ENCODE measurements at places on chromosomes 12 and 14.

- no peak for DNase-seq
These were observed 295.9 kb upstream of the ATP2B1 start for GRCh38 chr12:90004319-90005074.

DNA sequence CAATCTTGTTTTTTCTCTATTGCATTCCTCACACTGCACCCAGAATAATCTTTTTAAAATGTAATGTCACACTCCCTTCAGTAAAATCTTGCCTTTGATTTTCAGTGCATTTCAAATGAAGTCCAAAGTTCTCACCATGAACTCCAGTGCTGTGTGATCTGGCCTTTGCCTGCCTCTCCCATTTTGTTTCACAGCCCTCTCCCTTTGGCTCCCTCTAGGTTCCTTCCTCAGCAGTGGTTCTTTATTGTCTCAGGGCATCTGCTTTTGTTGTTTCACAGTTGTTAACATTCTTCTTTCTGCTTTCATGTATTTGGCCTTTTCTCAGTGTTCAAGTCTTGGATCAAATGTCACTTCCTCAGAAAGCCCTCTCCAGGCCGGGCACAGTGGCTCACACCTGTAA lies 84.5 kb upstream of the AMN1 start:
- DNase-seq: no peak

- DNase-seq: no peak
These were observed 6.5 kb downstream of the HECTD1 start for GRCh38 chr14:31201111-31201510.

DNA sequence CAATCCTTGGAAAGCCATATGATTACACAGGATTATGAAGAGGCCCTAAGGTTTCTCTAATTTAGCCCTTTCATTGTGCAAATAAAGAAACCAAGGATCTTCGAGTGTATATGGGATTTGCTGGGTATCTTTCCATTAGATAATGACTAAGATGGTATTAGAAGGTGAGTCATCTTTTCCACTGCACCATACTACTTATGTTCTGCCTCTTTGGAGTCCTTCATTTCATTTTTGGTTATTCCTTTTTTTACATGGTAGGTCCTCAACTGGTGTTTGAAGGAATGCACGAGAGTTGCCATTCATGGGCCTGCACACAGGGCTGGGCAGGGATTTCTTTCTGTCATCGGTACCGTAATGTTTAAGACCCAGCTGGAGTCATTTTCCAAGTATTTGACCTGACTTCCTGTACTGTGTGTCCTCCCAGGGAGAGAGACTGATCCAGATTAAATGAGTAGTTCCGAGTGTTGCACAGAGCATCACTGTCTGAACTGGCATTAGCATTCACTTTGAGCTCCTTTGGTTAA lies 85.7 kb downstream of the BORCS5 start:
- DNase-seq: no peak

DNA sequence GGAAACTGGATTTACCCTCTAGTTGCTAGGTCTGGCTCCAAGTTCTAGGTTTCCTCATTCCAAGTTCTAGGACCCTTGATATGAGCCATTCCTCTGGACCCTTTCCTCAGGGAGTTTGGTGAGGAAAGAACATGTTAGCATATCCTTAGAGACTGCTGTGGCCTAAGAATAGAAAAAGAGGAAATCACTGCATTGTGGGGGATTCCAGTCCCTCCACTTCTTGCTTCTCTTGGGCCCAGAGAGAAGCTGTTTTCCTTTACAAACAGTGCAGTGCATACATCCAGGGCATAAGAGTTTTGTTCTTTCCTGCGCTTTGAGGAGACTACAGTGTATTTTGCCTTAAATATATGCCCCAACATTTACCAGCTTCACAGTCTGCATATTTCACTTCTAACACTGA lies 59.0 kb downstream of the LLPH start:
- DNase-seq: no peak

- no peak for DNase-seq
These were observed 44.5 kb downstream of the ASCL4 start for GRCh38 chr12:107818984-107819383.

DNA sequence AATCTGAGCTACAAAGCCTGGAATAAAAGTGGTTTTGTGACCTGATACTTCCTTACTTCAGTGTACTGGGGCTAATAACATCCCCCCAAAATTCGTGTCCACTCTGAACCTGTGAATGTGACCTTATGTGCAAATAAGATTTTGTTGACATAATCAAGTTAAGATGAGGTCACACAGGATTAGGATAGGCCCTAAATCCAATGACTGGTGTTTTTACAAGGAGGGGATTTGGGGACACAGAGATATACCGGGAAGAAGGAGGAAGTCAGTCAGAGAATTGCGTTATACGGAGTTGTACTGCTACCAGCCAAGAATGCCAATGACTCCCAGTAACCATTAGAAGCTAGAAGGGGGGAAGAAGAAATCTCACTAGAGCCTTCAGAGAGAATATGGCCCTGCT lies 299.9 kb downstream of the ACSS3 start:
- no peak for DNase-seq

GRCh38 chr12:16919551-16919950 lies 313.6 kb upstream of the LMO3 start:
- no peak for DNase-seq

GRCh38 chr14:104582662-104583061 lies 3.1 kb downstream of the C14orf180 start:
- DNase-seq: no peak

DNA sequence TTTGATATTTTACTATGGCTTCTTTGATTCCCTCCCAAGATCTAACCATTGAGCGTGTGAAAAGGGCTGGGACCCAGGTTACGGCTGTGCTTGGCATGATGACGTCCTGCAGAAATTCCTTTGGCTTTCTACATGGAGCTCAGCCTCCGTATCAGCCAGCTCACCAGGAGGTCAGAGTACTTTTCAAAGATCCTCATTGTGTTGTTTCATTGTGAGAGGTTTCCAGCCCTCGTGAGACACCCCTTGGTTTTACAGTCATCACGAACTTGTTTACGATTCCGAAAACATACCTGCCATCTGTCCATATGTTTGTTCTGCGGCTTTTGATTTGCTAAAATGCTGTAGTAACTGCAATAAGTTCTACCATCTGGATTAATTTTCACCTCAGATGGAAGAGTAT lies 453.1 kb downstream of the TMEM121 start:
- no peak for DNase-seq

- no peak for DNase-seq
These were observed 145.3 kb downstream of the CACNA1C start for GRCh38 chr12:2198005-2198501.

DNA sequence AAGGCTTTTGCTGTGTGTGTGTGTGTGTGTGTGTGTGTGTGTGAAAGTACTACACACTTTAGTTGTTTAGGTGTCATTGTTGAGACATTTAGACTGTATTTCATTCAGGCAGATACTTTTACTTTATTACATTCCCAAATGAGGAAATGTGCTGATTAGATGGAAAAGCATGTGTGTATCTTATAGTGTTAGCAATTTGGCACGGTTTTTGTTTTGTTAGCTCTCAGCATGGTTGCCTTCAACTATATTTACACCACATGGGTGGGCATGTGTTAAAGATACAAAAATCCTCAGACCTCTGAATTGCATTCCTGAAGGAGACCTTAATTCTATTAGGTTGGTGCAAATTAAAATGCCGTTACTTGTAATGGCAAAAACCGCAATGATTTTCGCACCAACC lies 879.5 kb downstream of the DIO2 start:
- no peak for DNase-seq

DNA sequence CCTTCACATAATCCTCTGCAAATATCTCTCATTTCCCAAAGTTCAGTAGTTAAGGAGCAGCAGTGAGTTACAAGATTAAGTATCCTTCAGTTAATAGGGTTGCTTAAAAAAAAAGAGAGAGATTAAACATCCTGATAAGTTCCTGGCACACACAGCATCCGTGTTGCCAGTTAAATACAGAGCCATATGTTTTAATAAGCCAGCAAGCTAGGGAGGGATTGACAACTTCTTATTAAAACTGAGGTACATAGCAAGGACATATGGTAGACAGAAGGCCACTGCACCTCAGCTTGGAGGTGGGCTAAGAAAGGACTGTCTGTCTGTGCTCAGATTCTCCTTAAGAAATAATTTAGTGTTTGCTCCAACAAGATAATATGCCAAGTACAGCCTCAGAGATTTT lies 9.6 kb upstream of the TMEM30B start:
- DNase-seq: no peak

- no peak for DNase-seq
These were observed 21.0 kb upstream of the MYL2 start for GRCh38 chr12:110941391-110941790.

GRCh38 chr12:124423761-124424515 lies 129.0 kb downstream of the RFLNA start:
- DNase-seq: no peak

DNA sequence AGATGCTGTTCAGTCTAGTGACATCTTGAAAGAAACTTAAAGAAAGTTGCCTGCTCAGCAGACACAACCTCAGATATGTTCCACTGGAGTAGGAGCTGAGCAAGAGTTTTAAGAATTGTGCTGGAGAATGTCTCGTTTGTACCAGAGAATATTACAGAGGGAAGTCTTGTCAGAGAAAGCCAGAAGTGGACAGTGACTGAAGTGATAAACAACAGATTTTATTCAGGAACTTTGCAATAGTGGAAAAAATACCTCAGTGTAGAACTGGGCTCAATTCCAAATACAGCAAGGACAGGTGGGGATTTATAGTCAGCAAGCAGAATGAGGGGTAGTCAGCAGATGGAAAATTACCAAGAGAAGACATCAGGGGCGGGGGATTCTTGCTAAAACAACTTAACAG lies 18.6 kb downstream of the ZDHHC17 start:
- no peak for DNase-seq

DNA sequence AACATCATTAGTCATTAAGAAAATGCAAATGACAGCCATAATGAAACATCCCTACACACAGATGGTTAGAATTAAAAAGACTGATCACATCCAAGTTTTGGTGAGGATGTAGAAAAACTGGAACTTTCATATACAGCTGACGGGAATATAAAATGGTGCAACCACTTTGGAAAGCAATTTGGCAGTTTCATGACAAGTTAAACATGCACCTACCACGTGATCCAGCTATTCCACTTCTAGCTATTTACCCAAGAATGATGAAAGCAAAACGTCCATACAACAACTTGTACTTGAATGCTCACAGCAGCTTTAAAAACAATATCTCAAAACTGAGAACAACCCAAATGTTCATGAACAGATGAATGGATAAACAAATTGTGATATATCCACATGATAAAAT lies 77.9 kb upstream of the AVPR1A start:
- DNase-seq: no peak

- DNase-seq: no peak
These were observed 53.6 kb downstream of the R3HDM2 start for GRCh38 chr12:57377103-57377840.

DNA sequence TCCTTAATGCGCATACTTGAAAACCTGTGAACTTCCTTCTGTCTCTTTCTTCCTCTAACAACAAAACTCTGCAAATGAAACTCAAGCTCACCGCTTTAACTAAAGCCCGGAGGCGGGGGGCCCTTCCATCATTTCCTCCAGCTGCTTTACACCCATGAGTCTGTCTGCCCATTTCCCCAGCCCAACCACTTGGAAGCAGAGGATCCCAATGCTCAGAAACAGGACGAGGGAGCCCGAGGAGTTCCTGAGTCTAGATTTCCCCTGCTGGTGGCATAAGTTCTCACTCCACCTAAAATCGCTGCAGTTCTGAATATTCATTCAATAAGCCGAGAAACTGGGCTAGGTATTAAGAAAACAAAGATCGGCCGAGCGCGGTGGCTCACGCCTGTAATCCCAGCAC lies 30.8 kb downstream of the GPR19 start:
- DNase-seq: no peak

- no peak for DNase-seq
These were observed 100.6 kb upstream of the CCND2 start for GRCh38 chr12:4172999-4173398.

DNA sequence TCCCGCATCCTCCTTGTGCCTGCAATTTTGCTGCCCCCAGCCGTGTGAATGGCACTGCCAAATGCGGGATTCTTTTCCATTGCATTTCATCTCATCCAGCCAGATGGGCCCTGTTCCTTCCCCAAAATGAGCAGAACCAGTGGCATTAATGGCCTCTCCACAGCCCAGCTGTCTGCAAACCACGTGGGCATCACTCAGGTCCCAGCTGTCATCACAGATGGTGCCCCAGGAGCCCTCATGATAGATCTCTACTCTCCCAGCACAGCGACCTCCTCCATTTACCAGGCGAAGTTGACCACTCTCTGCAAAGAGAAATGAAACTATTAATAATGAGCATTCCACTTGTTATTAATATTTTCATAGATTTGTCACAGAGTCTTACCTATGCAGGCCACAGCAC lies 17.1 kb downstream of the CD163 start:
- no peak for DNase-seq

All from stimulated activated naive CD4-positive, alpha-beta T cell treated with Interleukin-2 at 50 U/mL for 16 hours (primary cell).